ENCODE measurements at places on chromosomes 1 and 21. TPM values are rescaled to one million over a fixed set of nuclear protein-coding genes. Genes with fewer than 3 reads are reported as not detected.

DNA sequence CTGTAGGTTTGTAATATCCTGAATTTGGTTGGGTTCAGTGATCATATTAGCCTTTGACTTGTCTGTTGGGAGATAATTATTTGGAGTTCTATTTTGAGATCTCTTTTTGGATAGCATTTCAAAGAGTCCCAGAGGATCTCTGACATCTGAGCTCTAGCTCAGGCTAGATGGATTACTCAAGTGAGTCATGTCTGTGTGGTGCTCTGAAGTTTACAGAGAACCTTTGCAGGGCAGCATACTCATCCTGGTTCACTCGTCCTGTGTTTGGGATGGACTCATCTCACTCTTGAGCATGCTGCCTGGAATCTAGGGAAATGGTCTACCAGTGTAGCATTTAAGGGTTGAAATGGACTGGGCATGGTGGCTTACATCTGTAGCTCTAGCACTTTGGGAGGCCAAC, 29.4 kb upstream of the BMP8A start:
- no peak for DNase-seq
- no peaks in the 10 kb centered on the region for H3K4me1 ChIP-seq
- no peak overlapping the region for H3K27ac ChIP-seq
- H3K4me3 ChIP-seq, result no peak overlapping the region

- no peak overlapping the region for H3K27ac ChIP-seq
- no peak overlapping the region for H3K4me3 ChIP-seq
- no peak for DNase-seq
- no peaks in the 10 kb centered on the region for H3K27me3 ChIP-seq
These were observed 30.9 kb downstream of the SNAP47 start for GRCh38 chr1:227766015-227766634.

DNA sequence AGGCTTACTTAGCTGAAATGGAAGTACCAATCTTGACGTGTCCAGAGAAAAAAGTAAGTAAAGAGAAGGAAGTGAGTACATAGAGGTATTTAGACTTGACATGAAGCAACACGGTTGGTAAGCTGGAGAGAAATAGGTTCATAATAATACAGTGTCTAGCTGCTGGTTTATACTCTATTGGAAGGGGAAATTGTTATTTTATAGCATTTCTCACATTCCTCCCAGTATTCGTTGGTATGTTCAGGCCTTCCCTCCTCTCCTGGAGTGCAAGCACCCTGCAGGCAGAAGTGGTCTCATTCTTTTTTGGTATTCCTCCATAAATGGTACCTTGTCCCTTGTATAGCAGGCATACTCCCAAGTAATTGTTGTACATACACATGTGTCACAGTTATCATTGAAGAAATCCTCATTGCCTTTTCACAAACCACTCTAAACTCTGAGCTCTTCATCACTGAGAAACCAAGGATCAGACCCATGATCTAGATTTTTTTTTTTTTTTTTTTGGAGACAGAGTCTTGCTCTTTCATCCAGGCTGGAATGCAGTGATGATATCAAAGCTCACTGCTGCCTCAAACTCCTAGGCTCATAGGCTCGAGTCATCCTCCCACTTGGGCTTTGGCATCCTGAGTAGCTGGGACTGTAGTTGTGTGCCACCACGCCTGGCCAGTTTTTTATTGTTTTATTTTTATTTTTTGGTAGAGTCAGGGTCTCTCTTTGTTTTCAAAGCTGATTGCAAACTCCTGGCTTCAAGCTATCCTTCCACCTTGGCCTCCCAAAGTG, 9.8 kb upstream of the IPO9 start:
- no peaks in the 10 kb centered on the region for H3K36me3 ChIP-seq
- DNase-seq, result no peak
- H3K27me3 ChIP-seq, result no peaks in the 10 kb centered on the region

CRB1 gene
- total RNA-seq, result not detected

CRP gene
- not detected for total RNA-seq

DNA sequence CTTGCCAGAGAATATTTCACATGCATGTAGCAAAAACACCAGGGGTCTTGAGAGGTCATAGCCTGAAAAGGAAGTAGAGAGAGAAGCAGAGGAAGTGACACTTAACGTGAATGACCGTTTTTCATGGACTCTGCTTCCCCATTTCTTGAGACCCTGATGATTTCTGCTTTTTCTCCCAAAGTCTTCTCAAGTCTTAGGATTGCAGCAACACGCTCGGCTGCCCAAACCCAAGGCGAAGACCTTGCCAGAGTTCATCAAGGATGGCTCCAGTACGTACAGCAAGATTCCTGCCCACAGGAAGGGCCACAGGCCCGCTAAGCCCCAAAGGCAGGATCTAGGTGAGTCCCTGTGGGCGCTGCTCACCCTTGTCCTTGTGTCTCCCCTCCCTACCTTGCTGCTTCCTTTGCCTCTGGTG, 12.8 kb downstream of the THEMIS2 start:
- no peak overlapping the region for H3K27ac ChIP-seq
- no peak overlapping the region for H3K4me3 ChIP-seq
- H3K27me3 ChIP-seq, result no peaks in the 10 kb centered on the region

DNA sequence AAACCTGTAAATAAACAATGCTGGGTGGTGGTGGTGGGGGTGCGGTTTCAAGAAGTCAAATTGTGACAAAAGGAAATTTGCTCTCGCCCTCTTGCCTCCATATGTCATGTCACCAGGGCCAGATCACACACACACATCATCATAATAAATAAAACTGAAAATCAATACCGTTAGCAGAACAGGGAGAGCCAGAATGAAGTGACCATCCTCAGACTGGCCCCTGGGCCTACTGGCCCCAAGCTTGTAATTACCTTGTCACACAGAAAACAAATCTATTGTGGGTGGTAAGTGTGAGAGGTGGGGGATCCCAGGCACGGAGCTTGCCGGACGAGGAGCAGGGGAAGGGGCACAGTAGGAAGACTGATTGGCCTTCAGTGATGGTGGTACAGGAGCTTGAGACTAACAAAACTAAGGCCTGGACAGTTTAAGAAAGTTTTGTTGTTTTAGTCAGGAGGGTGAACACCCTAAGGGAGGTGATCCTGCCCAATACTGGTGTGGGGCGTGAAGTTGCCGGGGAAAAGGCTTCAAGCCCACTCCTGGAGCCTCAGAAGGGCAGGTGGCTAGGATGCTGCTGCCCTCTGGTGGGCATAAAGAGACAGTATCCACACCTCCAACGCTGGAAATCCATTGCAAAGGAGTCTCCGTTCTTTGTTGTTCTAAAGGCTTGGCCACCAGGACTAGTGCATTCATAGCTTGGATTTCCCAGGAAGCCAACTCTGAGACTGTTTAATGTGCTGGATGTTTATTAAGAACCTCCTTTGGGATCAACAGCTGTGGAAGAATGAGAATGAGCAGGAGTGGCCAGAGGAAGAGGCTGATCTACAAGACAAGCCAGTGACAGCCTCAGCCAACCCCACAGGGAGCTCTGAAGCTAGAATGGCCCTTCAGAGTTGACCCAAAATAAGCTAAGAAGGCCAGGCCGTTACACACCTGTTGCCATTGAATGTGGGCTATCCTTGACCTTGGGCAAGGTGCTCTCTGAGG, 8.1 kb upstream of the C1orf216 start:
- H3K27me3 ChIP-seq, result no peaks in the 10 kb centered on the region
- DNase-seq, result no peak
- no peaks in the 10 kb centered on the region for H3K4me1 ChIP-seq
- no peak overlapping the region for H3K27ac ChIP-seq
- H3K4me3 ChIP-seq, result no peak overlapping the region
- H3K36me3 ChIP-seq, result no peaks in the 10 kb centered on the region

GRCh38 chr1:56436912-56437417, 142.4 kb downstream of the PLPP3 start:
- no peaks in the 10 kb centered on the region for H3K36me3 ChIP-seq
- DNase-seq, result no peak
- no peaks in the 10 kb centered on the region for H3K27me3 ChIP-seq
- no peak overlapping the region for H3K27ac ChIP-seq

DNA sequence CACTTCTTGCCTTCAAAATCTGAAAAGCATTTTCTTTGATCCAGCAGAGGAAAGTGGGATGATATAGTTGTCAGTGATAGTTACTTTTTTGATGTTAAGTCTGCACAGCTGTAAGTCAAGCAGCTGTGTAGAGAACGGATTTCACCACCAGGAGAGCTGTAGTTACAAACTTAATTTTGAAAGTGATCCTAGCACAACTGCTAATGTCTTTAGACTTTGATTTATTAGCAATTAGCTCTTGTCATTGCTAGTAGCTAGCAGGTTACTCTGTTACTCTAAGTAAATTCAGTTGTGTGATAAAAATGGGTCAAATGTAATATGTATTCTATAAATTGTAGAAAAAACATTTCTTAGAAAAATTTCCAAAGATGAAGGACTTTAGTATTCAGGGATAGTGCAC, 46.0 kb downstream of the ALG6 start:
- no peaks in the 10 kb centered on the region for H3K36me3 ChIP-seq
- no peaks in the 10 kb centered on the region for H3K27me3 ChIP-seq
- H3K27ac ChIP-seq, result no peak overlapping the region
- H3K4me1 ChIP-seq, result no peaks in the 10 kb centered on the region

GRCh38 chr21:45488931-45489721, 53.1 kb downstream of the SLC19A1 start:
- no peaks in the 10 kb centered on the region for H3K4me1 ChIP-seq
- H3K27me3 ChIP-seq, result no peaks in the 10 kb centered on the region
- no peak overlapping the region for H3K4me3 ChIP-seq
- DNase-seq, result no peak
- H3K27ac ChIP-seq, result no peak overlapping the region

DNA sequence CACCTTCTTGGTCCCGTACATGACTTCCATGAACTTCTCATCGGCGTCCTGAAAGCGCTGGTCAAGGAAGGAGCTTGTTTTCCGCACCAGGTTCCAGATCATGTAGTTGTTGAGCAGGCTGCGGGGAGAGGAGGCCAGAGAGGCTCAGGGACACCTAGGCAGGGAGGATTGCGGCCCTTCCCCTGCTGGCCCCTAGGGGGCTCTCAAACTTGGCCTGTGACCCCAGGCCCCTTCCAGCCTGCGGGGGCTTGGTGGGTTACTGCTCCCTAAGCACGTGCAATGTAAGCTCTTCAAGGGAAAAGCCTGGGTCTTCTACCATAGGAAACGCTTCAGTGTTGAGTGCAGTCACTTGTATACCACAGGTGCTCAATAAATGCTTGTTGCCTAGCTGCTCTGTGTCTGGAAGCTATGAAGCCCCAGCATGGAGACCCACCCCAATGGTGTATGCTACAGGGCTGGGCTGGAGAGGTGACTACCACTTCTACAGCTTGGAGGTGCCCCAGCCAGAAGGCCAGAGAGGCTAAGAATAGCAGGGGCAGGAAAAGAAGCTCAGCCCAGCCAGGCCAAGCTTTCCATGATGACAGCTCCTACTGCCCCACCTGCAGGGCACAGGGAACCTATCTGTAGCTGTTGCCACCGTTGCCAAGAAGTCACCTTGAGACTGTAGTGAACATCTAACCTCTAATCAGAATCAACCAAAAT, 45.1 kb downstream of the ECE1 start:
- peaks cover 83% of the 10 kb centered on the region for H3K36me3 ChIP-seq
- H3K27ac ChIP-seq, result no peak overlapping the region
- no peaks in the 10 kb centered on the region for H3K27me3 ChIP-seq
- no peak for DNase-seq
- H3K4me1 ChIP-seq, result no peaks in the 10 kb centered on the region

FTCD gene
- not detected for total RNA-seq

GRCh38 chr21:34946385-34946840, 102.7 kb downstream of the RUNX1 start:
- no peaks in the 10 kb centered on the region for H3K27me3 ChIP-seq
- no peak overlapping the region for H3K27ac ChIP-seq
- no peaks in the 10 kb centered on the region for H3K4me1 ChIP-seq
- no peak for DNase-seq

DAB1 gene
- 0.25 TPM for total RNA-seq

TNNI3K gene
- not detected for total RNA-seq

S100B gene
- 19.9 TPM for total RNA-seq

- no peak overlapping the region for H3K27ac ChIP-seq
These were observed 5.1 kb downstream of the CR1L start for GRCh38 chr1:207649865-207650580.

- H3K27ac ChIP-seq, result peak overlapping the region; percentile 90
- H3K36me3 ChIP-seq, result no peaks in the 10 kb centered on the region
- DNase-seq, result no peak
- peaks cover 48% of the 10 kb centered on the region for H3K4me1 ChIP-seq
- H3K4me3 ChIP-seq, result peak overlapping the region; percentile 52
These were observed 402 bp downstream of the PLEKHG5 start for GRCh38 chr1:6491081-6491449.

GRCh38 chr1:94607398-94607797, 65.8 kb upstream of the F3 start:
- H3K27me3 ChIP-seq, result no peaks in the 10 kb centered on the region
- H3K36me3 ChIP-seq, result no peaks in the 10 kb centered on the region
- DNase-seq, result no peak
- H3K4me3 ChIP-seq, result no peak overlapping the region
- no peaks in the 10 kb centered on the region for H3K4me1 ChIP-seq

GRCh38 chr1:75732703-75733102, 8.2 kb downstream of the ACADM start:
- H3K4me1 ChIP-seq, result no peaks in the 10 kb centered on the region
- no peak overlapping the region for H3K27ac ChIP-seq
- DNase-seq, result no peak

- H3K36me3 ChIP-seq, result no peaks in the 10 kb centered on the region
- H3K4me1 ChIP-seq, result no peaks in the 10 kb centered on the region
- no peaks in the 10 kb centered on the region for H3K27me3 ChIP-seq
- no peak overlapping the region for H3K27ac ChIP-seq
- DNase-seq, result no peak
- no peak overlapping the region for H3K4me3 ChIP-seq
These were observed 102.0 kb upstream of the BRINP3 start for GRCh38 chr1:190579552-190580193.

- H3K27me3 ChIP-seq, result no peaks in the 10 kb centered on the region
- no peaks in the 10 kb centered on the region for H3K36me3 ChIP-seq
- H3K27ac ChIP-seq, result peak overlapping the region; percentile 82
- no peak for DNase-seq
- peaks cover 14% of the 10 kb centered on the region for H3K4me1 ChIP-seq
These were observed 108.2 kb downstream of the LTN1 start for GRCh38 chr21:28884481-28884880.

TFF1 gene
- not detected for total RNA-seq

GRCh38 chr1:86645851-86646250, 58.5 kb upstream of the SH3GLB1 start:
- no peaks in the 10 kb centered on the region for H3K27me3 ChIP-seq
- no peaks in the 10 kb centered on the region for H3K36me3 ChIP-seq
- H3K4me1 ChIP-seq, result no peaks in the 10 kb centered on the region
- no peak for DNase-seq
- no peak overlapping the region for H3K4me3 ChIP-seq
- no peak overlapping the region for H3K27ac ChIP-seq

CRNN gene
- 349 TPM for total RNA-seq

GRCh38 chr1:46102769-46103476, 29.5 kb downstream of the PIK3R3 start:
- H3K36me3 ChIP-seq, result no peaks in the 10 kb centered on the region
- no peak overlapping the region for H3K4me3 ChIP-seq
- H3K27ac ChIP-seq, result no peak overlapping the region
- no peak for DNase-seq

- H3K27ac ChIP-seq, result no peak overlapping the region
- no peaks in the 10 kb centered on the region for H3K4me1 ChIP-seq
- no peak overlapping the region for H3K4me3 ChIP-seq
- H3K27me3 ChIP-seq, result no peaks in the 10 kb centered on the region
These were observed 9.6 kb downstream of the OR2T33 start for GRCh38 chr1:248268178-248268577.

GRCh38 chr21:43733529-43734071, 14.7 kb downstream of the PDXK start:
- no peaks in the 10 kb centered on the region for H3K27me3 ChIP-seq
- H3K36me3 ChIP-seq, result peaks cover 8% of the 10 kb centered on the region
- no peak for DNase-seq
- no peak overlapping the region for H3K4me3 ChIP-seq
- H3K4me1 ChIP-seq, result peaks cover 54% of the 10 kb centered on the region
- H3K27ac ChIP-seq, result peak overlapping the region; percentile 7
